ENCODE measurements at places on chromosomes 7 and 10. TPM values are rescaled to one million over a fixed set of nuclear protein-coding genes. Genes with fewer than 3 reads are reported as not detected.

The SKIDA1 gene
- total RNA-seq = 0.67 TPM

The CPA2 gene
- total RNA-seq = not detected

The SPDYE2B gene
- total RNA-seq = not detected

The SVOPL gene
- total RNA-seq = not detected

The KLF14 gene
- total RNA-seq = not detected

The IL6 gene
- total RNA-seq = 3.7 TPM

The METTL2B gene
- total RNA-seq = 35.6 TPM

The PDE1C gene
- 1.8 TPM for total RNA-seq

The SEMA3E gene
- 1.7 TPM for total RNA-seq
